ENCODE measurements at places on chromosomes 12 and 14. TPM values are rescaled to one million over a fixed set of nuclear protein-coding genes. Genes with fewer than 3 reads are reported as not detected.

DNA sequence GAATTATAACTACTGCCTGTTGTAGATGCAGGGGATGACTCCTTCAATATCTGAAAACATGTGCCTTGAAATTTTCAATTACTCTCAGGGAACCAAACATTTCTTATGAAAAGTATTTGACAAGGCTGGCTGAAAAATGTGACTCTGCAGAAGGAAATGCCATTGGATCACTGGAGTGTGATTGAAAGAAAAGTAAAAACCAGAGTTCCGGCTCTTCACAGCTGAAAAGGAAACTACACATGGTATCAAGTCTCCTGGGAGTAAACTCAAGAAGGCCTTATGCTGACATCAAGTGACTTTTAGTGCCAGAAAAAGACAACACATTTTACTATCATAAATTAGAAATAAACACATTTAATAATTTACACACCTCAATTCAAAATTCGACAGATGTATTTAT lies 693.0 kb downstream of the LRFN5 start:
- no peak for DNase-seq

- no peak for DNase-seq
Measured at GRCh38 chr14:58465421-58465820, 37.9 kb downstream of the KIAA0586 start.

- no peak for DNase-seq
Measured at GRCh38 chr12:11718768-11719253, 69.3 kb downstream of the ETV6 start.

DNA sequence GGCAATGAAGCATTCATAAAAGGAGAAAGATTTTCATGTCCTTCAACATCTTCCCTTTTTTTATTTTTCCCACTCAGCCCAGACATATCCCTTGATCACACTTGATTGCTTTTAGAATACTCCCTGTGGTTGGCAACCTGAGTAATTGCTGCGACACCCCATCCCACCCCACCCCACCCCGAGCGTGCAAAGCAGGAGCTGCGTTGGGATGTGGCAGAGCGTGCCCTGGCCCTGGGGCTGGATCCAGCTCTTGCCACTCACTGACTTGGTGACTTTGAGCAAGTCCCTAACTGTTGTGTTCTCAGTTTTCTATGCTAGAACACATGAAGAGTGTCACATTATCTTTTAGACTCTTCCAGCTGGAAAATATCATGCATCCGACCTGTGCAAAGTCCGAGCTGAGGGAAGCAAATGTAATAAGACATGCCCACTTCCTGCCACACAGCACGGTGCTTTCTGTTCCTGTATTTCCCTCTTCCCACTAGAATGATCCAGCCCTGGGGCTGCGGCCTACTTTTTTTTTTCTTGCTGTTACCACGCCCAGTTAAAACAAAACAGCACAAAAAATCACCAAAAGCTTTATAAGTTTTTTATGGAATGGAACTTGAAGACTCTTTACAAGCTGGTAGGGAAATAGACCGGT lies 4.0 kb downstream of the ASCL4 start:
- no peak for DNase-seq

DNA sequence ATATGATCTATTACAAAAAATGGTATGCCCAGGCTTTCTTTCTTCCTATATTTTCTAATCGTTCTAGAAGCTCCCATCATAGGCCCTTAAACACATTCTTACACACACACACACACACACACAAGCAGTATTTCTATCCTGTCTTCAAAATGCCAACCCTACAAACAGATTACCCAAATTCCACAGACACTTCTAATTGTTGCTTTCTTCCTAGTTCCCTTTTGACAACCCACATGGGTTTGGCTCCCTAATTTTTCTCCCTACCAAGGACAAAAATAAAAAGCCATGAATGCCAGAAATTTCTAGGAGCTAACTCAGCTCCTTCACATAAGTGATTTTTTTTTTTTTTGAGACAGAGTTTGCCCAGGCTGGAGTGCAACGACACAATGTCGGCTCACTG lies 60.3 kb upstream of the NTF3 start:
- DNase-seq: no peak

DNA sequence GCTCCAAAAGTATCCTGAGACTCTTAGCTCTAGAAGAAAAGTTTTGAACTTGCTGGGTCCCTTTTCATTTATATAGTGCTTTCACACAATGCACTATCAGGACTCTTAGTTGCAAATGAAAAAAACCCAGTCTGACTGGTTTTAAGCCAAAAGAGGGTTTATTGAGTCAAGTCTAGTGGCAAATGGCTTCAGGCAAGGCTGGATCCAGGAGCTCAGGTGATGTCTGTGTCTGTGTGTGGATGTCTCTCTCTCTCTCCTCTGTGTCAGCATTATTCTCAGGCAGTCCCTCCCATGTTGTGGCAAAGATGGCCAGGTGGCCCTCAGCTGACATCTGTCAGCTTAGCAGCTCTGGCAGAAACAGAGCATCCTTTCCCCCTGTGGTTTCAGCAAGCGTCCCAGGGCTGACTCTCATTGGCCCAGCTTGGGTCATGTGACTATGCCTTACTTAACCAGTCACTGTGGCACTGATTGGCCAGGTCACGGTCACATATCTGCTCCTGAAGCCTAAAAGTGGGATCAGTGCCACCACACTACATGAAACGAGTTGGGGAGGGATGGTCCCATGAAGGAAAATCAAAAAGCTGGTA lies 6.2 kb downstream of the TMEM120B start:
- no peak for DNase-seq

The EID3 gene
- 3.6 TPM for total RNA-seq

- no peak for DNase-seq
Measured at GRCh38 chr12:562634-563033, 100.6 kb downstream of the NINJ2 start.

GRCh38 chr12:53182903-53183302 lies 2.2 kb upstream of the CSAD start:
- no peak for DNase-seq

Measured in lower leg skin (tissue), 4 donors.